Stimulated activated CD8-positive, alpha-beta memory T cell treated with anti-CD3 and anti-CD28 coated beads, Interleukin-4, amount 100 ng/mL, for 4 hours (primary cell): ENCODE measurements at places on chromosomes 2 and 18.

DNA sequence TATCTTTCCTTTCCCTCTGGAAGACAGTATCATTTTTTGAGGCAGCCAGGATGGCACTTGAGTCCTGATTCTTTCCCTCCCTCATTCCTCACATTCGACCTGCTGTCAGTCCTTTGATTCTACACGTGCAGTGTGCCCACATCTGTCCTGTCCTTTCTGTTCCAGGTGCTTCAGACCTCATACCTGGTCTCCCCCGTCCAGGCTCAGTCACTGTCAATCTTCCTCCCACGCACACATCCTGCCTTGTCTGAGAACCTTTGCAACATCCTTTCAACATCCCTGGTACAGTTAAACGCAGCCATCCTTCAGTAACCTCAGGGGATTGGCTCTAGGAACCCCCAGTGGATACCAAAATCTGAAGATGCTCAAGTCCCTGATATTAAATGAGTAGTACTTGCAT is 10.1 kb downstream of the BCL2 start:
- no peak for DNase-seq

GRCh38 chr2:237060534-237061312 is 25.0 kb upstream of the COPS8 start:
- no peak for DNase-seq

DNA sequence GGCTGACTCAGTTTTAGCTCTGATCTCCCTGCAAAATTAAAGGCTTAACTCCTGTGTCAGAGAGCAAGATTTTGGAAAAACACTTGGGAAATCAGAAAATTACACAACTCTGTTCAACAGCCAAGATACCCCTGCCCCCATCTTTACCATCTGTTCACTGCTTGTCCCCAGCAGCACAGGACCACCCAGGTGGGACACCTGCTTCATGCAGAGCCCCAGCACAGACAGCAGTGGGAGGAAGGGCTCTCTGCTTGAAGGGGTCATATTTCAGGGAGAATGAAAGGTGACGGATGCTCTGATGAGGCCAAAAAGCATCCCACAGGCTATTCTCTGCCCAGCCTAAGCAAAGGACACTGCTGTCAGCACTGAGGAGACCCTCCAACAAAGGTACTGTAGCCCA is 584.6 kb upstream of the KLHL29 start:
- DNase-seq: no peak

GRCh38 chr2:44166096-44166495 is 2.6 kb upstream of the PPM1B start:
- no peak for DNase-seq

- no peak for DNase-seq
Measured at GRCh38 chr2:202488671-202489070, 112.5 kb downstream of the BMPR2 start.

DNA sequence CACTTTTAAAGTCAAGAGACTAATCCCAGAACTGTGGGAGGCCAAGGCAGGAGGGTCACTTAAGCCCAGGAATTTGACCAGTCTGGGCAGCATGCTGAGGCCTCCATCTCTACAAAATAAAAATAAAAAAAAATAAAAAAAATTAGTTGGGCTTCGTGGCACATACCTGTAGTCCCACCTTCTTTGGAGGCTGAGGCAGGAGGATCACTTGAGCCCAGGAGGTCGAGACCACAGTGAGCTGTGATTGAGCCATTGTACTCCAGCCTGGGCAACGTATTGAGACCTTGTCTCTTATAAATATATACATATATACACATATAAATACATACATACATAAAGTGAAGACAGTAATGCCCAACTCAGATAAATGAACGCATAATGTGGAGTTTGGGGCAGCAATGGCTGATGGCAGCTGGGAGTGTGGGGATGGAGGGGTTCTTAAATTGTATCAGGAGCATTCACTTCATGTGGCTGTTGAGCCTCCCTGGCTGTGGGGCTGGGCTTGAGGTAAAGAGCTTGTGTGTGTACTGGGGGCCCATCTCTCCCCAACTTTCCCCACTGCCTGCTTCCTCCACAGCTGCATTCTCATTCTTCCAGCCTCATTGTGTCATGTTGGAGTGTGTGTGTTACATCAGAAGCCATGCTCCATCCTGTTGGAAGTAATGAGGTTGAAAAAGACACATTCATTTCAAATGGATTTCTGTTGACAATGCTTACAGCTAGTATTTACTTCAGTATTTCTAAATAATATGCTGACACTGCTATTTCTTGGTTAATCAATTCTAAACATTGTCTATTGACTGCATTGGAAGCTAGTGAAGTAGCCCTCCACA is 96.5 kb upstream of the HS6ST1 start:
- DNase-seq: no peak
